Fibroblast of mammary gland (primary cell): ENCODE measurements at places on chromosomes 3 and 15.

DNA sequence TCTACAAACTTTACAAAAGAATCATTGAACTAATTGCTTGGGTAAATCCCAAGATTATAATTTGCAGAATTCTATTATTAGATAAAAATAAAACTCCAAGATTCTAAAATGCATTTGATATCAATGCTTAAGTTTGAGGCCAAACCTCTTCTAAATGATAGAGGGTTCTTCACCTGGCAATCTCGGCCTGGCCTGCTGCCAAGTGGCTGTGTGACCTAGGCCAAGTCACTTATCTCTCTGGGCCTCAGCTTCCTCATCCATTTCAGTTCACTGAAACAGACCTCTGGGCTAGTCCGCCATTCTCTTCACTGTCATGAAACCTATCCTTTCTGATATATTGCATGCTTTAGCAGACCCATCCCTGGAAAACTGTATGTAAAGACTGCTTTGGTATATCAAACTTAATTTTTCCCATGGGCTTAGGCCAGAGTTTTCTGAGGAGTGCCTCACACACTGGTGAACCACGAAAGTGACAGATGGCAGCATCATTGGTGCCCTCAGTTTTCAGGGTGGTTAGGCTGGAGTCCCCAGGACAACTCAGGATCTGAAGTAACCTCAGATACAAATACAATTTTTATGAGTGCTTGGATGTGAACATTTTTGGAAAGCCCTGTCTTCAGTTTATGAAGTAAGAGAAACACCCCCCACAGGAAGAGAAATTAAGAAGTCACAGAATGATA is 21.8 kb downstream of the NUDT16 start:
- DNase-seq, result no peak

DNA sequence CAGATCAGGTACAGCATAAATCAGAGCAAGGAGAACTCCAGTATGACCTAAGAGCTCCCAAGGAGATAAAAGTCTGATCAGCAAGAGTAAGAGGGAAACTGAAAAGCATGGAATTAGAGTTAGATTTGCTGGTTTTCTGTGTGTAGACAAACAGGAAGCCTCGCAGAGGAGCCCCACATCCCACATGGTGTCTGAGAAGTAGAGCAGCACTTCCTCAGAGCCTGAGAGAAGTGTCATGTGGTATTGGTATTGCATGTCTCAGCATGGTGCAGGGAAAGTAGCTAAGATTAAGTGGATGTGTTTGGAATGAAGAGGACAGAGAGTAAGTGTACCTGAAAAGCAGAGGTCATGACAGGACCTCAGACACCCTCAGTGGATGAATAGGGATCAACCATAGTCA is 175.4 kb upstream of the GBE1 start:
- DNase-seq, result no peak

DNA sequence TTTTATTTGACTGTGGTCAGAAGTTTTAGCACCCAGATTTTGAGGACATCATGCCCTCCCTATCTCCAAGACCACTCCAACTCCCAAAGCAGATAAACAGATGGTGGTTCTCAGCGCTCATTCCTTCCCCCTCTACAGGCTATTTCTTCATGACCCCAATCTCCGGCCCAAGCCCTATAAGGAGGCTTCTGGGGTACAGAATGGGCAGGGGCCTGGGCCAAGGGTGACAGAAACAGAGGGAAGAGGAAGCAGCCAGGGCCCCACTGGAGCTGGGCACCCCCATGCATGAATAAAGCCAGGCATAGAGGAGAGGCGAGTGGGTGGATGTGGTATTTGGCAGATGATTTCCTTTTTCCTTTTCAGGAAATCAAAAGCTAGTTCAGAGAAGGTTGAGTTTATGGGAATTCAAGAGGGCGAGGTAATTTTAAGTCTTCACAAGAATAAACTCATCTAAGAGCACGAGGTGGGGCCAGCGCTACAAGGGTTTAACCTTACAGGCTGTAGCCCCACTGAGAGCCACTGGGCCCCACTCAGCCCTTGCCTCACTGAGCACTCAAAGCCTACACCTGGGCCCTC is 104.8 kb upstream of the HERC1 start:
- DNase-seq, result no peak

DNA sequence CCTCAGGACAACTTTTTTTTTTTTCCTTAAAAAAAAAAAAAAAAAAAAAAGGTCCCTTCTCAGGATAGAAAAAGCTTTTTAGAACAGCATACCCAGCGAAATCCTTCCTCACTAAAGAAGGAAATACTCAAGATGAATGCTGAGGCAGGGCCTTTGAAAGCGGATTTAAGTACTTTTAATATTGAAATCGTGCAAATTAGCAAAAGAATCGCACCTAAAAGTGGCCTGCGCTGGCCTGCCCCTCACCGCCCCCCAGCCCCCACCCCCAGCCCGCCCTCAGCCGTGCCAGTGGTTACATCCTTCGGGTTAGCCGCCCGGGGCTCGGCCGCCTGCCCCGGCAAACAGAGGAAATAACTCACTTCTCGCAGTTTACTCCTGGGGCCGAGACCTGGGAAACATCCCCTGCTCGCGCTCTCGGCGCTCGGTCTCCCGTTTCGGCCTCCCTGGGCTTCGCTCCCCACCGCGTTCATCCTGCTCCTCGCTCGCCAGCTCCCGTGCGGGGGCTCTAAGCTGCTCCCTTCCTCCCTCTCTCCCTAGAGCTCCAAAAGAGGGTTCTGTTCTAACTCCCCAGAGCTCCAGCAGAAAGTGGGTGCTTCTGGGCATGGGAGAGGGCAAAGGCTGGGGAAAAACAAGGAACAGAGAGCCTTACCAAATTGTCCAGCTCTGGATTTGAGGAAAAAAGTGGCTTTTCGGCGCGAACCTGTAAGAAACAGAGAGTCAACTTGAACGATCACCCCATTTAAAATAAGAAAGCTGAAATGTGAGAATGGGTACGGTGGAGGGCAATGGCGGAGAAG is 5.2 kb downstream of the MEIS2 start:
- no peak for DNase-seq

DNA sequence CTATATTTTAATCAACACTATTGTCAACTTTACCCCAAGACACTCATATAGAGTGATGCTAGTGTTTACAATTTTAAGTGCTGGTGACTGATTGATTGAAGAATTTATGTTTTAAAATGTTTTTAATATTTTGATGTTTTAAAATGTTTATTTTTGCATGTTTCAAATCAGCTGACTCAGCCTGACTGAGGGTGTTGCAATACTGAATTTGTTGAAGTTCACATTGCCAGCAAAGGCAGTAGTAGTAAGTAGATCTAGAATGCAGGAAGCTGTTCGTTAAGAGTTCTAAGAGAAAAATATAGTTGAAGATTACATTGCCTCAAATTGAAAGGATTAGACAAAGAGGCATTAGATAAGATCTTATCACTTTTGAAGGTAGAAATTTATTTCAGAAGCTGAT is 977.6 kb downstream of the IGSF11 start:
- no peak for DNase-seq

DNA sequence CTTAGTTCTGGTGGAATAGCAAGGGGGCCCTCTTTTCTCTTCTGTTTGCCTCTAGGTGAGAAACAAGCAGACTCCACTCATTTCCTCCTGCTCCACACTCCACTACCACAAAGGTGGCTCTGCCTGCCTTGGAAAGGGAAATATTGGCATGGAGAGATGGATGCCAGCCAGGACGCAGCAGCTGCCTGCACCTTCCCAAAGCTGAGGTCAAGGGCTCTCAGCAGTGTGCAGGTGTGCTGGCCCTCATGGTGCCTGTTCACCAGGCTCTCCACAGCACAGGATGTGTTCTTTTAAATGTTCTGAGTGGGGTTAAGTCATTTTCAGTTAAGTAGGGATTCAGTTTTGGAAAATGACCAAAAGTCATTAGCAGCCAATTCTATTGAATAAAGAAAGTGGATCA is 211.2 kb upstream of the STRIT1 start:
- no peak for DNase-seq

- no peak for DNase-seq
Measured at GRCh38 chr3:8094415-8094814, 407.2 kb upstream of the LMCD1 start.

DNA sequence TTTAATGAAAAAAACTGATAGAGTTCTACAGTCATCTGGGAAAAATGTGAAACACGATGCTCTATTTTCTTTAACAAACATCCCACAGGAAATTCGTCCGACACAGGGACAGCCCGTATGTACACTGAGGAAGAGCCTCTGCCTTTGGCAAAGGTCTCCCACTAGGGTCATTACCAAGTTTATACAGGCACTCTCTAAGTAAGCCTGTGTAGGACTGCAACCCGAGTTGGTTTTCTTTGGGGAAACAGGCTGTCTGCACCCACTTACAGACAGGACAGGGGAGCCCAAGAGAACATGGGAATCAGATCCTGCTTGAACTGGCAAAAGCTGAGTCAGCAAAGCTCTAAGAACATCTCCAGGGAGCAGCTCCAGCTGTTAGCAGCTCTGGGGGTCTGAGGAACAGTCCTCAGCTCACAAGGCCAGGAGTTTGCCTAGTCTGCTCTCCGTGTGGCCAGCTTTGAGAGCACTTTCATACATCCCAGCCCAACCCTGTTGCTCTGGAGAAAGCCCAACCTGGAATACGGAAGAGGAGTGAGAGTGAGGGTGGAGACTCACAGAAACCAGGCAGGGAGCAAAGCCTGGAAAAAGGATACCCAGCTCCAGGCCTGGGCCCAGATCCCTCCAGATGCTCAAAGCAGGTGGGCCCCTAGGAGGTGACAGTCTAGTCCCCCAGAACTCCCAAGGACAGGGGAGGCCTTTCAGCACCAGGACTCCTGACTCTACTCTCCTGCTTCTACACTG is 1.9 kb downstream of the TBC1D2B start:
- peak; percentile 93 for DNase-seq

- no peak for DNase-seq
Measured at GRCh38 chr15:58380280-58380945, 51.4 kb upstream of the LIPC start.
